Activated CD4-positive, alpha-beta T cell treated with anti-CD3 and anti-CD28 coated beads for 1 hour (primary cell): ENCODE measurements at places on chromosomes 6 and 20.

- no peak for DNase-seq
These were observed 179.5 kb upstream of the AKAP12 start for GRCh38 chr6:151060096-151060765.

- peak; percentile 75 for DNase-seq
These were observed 26.6 kb downstream of the CNBD2 start for GRCh38 chr20:35994994-35995453.

DNA sequence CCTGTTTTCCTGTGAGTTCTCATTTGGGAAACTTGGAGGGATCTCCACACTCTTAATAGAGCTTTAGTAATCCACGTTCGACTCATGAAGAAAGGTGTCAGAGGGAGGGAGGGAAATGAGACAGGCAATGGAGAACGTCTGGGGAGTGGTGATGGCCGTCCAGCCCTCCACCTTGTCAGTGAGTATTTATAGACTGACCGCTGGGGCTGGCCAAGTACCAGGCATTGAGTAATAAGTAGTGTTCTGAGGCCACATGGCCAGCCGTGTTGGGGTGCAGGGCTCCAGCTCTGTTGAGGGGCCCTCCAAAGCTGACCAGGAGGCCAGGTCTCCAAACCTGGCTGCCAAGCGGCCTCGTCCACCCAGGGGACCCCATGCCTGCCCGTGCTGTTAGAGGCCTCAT lies 11.3 kb upstream of the DSN1 start:
- no peak for DNase-seq

DNA sequence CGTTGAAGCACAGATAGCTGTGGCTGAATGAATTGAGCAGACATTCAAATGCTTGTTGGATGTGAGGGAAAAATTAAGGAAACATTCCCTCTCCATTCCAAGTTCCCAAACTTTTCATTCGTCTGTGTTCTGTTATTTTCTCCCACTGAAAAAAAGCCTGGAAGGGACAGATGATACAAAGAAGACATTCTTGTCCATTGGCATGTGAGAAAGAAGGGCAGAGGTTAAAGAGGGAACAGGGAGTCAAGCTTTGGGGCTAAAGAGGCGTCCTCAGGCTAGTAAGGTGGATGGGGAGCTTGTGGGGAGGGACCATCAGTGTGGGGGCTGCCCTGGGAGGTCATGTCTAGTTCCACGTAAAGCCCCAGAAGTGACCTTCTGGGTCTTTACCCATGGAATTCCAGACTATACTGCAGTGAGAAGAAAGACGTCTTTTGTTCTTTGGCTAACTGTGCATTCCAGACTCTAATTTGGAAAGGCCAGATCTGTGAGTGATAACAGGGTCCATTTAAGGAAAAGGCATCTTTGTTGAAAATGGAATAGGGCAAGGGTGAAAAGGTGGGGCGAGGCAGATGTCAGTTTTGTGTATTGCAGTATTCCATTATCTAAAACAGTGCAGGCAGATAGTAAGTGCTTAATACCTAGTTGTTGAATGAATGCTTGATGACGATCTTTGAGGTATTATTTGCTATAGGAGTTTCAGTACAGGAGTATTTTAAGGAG lies 117.5 kb downstream of the SOX4 start:
- DNase-seq, result no peak

GRCh38 chr20:41183391-41183790 lies 46.0 kb downstream of the PLCG1 start:
- no peak for DNase-seq

- no peak for DNase-seq
These were observed 113.7 kb downstream of the DLL1 start for GRCh38 chr6:170176898-170177771.

- no peak for DNase-seq
These were observed 58.9 kb upstream of the SGK1 start for GRCh38 chr6:134376785-134377184.

DNA sequence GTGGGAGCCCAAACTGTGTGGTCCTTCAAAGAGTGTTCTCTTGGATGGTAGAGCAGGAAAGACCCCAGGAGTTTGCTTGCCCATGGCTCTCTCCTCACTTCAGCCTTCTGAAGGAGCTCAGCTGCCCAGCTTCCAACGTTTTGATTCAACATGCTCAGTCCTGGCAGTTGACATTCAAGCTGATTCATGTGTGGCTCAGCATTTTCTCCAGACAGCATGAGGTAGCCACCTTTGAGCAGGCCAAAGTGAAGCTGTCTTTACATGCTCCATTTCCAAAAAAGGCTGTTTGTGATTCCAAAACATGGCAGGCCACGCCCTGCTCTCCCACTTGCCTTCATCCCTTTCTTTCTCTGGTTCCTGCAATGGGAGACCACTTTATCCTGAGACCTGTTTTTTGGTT lies 280.2 kb downstream of the TBC1D7 start:
- no peak for DNase-seq

DNA sequence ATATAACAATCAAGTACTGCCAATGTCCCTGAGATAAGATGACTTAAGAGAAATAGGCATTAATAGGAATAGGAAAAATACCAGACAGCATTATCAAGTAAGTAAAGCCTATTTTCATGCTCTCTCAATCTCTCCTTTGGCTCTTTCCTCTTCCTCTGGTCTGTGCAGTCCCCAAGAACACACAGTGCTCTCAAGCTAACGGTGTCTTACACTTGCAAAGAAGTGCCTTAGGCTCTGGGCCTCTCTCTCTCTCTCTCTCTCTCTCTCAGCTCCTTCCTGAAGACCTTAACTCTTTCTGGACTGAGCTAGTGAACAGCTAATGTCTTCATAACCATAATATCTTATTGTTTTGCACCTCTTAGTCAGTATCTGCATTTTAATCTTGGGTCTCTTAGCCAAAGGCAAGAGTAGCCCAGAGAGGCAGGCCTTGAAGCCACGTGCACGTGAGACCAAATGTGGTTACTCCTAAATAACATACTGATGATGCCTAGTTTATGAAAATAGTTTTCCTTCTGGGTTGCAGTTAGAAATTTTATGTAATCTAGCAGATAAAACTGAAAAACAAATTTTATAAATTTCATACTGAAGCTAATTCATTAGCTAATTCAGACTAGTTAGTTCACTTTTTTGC lies 70.8 kb downstream of the TPD52L1 start:
- no peak for DNase-seq

- DNase-seq, result peak; percentile 6
These were observed 21.8 kb downstream of the NPEPL1 start for GRCh38 chr20:58714340-58714922.

DNA sequence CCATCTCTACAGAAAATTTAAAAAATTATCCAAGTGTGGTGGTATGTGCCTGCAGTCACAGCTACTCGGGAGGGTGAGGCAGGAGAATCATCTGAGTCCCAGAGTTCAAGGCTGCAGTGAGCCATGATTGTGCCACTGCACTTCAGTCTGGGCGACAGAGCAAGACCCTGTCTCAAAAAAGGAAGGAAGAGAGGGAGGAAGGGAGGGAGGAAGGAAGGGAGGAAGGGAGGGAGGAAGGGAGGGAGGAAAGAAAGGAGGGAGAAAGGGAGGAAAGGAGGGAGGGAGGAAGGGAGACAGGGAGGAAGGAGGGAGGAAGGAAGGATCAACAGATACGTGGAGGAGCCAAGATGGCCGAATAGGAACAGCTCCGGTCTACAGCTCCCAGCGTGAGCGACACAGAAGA lies 90.1 kb downstream of the ZNF217 start:
- no peak for DNase-seq

DNA sequence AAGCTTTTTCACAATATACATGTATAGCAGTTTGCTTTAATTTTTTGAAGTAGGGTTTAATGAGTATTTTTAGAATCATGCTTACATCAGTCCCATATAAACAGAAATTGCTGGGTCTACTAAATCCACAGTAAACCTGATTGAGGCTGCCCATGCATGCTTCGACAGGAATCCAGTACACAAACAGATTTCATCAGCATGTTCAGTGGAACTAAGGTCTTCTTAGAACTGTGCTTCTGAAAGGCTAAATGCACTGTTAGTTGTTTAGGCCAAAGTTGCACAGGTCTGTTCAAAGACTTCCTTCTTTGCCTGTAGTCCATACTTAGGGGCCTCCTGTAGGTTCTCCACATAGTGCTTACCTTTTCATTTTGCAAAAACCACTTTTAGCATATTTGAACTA lies 42.5 kb upstream of the THBS2 start:
- no peak for DNase-seq

- no peak for DNase-seq
These were observed 310.0 kb downstream of the ZNF217 start for GRCh38 chr20:53283597-53283996.

- DNase-seq, result peak; percentile 42
These were observed 7.9 kb downstream of the COL9A3 start for GRCh38 chr20:62824476-62825332.

DNA sequence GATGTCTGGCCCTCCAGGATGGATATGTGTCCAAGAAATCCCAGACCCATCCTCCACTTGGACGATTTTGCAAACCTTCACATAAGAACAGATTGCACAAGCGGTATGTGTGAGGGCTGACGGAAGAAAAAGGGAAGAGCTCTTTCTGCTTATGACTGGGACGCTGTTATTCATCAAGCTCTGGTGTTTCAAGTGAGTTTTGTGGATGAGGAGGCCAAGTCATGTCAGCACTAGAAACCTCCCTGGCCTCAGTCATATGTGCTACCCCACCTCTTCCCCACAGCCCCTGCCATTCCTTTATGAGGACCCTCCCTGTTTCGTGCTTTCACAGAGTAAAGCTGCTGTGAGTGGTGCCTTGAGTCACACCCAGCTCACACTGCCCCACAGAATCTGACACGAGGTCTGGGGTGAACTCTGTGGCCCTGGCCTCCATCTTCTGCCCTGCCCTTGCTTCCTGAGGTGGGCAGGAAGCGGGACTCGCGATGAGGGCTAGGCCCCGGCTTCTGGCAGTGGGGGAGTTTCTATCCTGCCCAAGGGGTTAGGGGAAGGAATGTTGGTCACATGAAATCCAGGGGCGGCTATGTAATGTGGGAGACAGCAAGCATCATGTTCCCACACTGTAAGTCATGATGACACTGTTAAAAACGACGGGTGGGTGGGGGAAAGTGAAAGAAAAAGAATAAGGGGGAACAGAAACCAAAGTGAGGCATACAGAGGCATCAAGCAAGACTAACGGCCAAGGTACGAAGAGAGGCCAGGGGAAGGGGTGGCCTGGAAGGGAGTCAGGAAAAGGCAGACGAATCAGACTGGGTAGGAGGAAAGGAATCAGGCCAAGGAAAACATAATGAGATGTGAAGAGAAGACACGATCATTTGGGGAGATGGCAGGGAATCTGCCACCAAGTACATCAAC lies 78.1 kb downstream of the PRDM1 start:
- no peak for DNase-seq

- DNase-seq, result no peak
These were observed 43.5 kb upstream of the SLCO4A1 start for GRCh38 chr20:62598761-62599194.

DNA sequence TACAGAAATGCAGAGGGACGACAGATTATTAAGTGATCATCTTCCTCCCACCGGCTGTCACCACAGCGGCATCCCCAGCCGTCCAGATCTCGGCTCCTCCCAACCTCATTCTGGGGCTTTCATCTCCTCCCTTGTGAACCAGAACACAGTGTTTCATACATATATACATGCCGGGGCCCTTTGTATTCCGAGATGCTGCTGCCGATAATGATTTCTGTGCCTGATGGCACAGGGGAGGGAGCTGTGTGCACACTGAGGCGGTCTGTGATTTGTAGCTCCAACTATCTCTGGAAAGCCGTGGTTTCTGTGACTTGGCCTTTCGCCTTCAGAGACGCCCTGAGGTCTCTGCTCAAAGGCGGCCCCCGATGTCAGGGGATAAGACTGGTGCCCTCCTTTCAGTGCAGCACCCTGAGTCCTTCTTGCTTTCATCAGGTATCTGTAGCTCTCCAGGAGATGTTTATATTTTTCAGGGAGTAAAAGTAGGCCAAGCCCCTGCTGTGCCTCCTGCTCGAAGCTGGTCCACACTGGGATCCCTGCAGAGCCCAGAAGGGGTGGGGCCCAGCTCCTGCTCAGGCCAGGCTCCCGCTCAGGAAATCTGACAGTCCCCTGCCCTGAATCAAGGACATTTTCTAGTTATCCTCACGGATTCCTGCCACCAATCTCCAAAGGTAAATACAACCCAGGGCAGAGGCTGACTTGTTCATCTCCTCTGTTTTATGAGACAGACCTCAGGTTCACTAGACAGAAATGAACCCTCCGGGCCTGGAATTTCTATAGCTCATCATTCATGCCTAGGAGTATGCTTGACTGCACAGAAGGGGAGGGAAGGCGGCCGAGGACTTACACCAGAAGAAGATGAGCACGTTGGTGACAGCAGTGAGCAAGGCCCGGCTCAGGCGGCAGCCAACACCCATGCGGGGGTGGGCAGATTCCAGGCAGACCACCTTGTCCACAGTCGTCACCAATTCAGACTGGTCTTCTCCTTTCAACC lies 11.2 kb downstream of the LEMD2 start:
- no peak for DNase-seq

GRCh38 chr6:109687271-109687761 lies 3.7 kb downstream of the AK9 start:
- DNase-seq, result no peak

DNA sequence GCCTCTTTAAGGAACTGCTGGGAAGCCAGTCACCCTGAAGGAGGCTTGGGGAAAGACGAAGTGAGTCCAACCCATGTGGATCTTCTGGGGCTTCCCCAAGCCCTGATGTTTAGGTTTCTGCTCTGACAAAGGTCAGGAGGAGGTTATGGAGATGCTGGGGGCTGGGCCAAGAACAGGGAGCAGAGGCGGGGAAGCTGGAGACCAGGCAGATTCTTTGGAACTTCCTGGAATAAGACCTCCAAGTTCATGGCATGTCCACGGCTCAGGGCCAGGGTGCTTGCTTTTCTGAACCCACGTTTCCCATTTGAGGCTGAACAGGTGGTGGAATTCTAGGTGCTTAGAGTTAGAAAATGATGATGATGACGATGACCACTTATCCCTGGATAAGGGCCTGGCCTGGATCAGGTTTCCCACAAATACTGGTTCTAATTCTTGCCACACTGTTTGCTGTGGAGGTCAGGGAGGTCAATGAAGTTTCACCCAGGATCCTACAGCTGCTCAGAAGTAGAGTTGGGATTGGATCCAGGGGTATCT lies 30.0 kb upstream of the TGM2 start:
- no peak for DNase-seq

DNA sequence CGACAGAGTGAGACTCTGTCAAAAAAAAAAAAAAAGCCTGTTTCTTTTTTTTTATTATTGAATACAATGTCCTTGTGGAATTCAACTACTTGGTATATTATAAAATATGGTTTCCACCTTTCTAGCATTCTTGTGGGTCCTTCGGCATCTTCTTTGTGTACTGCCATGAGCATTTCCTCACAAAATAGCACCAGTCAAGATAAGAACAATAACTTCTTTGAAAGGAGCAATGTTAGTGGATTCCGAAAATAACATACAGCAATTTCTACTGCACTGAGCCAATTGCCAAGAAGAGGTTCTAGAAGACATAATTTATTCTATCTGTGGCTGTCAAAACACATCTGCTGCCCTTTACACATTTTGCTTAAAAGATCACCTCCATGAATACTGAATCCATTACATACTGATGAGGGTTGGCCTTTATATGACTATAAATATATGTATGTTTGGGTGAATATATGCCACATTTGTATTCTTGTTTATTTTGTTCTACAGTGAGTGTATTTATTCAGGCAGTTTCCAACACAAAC lies 19.1 kb upstream of the SPTLC3 start:
- DNase-seq, result no peak

DNA sequence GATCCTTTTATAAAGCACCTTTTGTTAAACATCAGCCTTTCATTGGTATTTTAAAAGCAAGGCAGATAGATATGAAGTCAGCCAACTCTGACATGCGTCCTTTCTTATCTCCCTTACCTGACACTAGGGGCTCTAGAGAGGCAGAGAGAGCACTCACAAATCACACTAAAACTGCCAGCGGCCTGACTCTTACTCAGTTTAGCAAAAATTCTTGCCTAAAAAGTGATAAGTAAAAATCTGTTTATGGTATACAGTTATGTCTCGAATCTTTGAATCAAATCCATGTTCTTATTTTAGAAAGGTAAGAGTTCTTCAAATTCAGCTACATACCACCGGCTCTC lies 10.4 kb upstream of the TDRD6 start:
- no peak for DNase-seq
